ENCODE measurements at places on chromosomes 1 and 21.

DNA sequence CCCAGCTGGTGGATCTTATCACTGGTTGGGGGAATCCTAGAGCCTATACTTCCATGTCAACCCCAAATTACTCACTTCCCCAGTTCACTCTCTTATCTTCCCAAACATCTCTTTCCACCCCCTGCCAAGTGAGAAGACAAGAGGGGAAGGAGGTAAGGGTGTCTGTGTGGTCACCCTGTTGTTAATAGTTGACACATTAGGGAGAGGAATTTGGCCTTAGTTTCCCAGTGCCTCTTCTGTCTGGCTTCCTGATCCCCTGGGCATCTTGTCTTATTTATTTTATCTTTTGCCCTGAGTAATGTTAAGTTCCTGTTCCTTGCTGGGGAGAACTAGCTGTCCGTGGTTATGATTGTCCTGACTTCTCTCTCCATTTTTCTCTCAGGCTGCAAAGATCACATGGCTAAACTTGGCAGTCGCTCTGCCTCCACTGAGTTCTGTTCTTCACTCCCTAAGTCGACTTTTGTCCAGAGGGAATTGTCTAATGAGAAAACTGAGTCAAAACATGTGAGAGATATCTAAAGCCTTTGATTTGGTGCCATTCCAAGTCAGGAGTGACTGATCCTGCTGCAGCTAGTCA is 157.1 kb upstream of the SYT6 start:
- no peak for DNase-seq

- no peak for DNase-seq
Measured at GRCh38 chr1:174914991-174915390, 84.8 kb upstream of the CACYBP start.

DNA sequence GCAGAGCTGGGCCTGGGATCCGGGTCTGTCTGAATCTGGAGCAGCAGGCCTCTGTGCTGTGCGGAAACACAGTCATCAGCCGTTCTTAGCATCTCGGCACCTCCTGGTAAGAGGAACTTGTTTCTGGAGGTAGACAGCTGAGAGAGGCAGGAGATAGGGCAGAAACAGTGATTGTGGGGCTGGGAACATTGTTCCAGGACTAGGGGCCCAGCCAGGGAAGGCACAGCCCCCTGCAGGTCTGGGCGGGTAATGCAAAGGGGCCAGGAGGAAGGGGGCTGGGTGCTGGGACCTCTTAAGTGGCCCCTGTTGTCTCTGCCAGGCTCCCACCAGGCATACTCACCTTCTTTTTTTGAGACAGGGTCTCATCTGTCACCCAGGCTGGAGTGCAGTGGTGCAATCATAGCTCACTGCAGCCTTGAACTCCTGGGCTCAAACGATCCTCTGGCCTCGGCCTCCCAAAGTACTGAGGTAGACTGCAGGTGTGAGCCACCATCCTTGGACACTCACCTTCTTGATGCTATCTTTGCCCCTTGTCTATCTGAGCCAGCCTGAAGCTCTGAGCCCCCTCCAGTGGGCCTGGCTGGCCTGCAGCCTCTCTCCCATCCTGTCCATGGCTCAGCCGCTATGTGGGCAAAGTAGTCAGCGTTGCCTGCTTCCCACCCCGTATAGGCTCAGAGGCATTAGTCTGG is 134.3 kb upstream of the ZBTB40 start:
- DNase-seq = no peak

DNA sequence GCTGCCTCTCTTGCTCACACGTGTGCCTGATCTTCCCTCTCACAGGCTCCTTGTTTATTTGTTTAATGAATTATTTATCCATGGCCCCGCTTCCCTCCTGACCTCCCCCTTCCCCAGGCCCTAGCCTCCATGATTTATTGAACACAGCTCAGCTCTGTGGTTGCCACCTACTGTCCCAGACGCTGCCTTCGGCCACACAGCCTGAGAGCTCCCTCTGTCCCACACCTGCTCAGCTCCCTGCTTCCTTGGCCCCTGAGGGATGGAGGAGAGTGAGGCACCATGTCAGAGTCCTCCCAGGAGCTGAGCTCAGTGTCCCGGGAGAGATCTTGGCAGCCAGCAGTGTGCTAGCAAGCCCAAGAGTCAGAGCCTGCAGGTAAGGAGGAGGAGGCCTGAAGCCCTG is 3.1 kb upstream of the EFNA3 start:
- DNase-seq = no peak

DNA sequence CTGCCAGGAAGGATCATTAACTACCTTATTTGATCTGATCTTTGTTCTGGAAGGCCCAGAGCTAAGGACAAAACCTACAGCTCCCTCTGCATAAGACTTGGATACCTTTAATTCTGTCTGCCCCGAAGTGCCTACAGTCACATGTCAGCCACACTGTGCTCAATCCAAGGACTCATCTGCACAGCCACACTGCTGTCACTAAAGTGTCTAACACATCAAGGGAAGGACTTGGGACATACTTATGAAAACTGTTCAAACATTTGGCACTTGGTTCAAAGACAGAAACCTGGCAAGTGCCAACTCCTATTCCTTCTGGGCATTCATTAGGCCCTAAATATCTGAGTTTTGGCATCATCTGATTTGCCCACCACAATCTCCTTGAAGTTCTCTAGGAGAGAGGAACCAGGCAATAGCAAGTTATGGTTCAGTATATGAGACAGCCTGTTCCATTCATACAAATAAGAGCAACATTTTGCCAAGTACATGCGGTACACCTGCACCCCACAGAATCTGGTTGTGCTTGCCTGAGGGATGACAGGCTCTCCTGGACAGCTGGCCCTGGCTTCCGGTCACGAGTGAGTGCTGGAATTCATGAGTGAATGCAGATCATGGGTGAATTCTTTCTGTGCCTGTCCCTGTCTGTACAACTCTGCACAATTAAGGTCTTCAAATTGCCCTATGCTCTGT is 105.9 kb downstream of the KCNK1 start:
- DNase-seq = no peak
